Type B pancreatic cell (in vitro differentiated cells): ENCODE measurements at places on chromosomes 4 and X. TPM values are rescaled to one million over a fixed set of nuclear protein-coding genes. Genes with fewer than 3 reads are reported as not detected.

GRCh38 chr4:163493643-163494359 lies 689 bp upstream of the TMA16 start:
- no peak for DNase-seq

DNA sequence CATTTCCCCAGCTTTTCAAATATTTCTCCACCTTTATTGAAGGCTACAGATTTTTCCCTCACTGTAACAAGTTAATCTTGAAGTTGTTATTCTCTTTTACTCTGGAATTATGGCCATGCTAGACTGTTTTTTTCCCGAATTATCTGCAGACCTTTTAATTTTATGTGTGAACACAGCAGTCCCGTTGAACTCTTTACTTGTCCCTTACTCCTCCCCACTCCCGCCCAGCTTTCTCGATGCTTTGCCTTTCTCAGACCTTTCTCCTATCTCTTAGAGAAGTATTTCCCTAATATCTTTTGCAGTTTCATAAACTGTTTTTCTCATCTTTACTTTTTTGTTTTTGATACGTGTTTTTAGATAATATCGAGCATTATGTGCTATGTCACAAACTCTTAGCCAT lies 776 bp downstream of the CEP44 start:
- no peak for DNase-seq

DNA sequence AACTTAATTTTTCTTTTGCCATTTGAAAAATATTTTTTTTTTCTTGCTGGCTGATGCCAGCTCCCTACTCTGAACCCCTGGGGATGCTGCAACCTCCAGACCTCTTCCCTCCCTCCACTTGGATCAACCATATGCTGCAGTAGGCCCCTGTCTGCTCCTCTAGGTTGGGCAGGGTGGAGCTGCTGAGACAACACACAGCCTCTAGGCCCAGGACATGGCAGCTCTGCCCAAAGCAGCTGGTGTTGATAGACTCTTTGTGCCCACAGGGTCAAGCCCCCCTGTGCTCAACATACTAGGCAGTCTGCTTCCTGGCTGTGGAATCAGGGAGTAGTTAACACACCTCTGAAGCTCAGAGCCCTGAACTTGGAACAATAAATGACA lies 19.9 kb upstream of the CLNK start:
- DNase-seq = no peak

GRCh38 chr4:77959566-77960338 lies 97.1 kb downstream of the MRPL1 start:
- DNase-seq = no peak

DNA sequence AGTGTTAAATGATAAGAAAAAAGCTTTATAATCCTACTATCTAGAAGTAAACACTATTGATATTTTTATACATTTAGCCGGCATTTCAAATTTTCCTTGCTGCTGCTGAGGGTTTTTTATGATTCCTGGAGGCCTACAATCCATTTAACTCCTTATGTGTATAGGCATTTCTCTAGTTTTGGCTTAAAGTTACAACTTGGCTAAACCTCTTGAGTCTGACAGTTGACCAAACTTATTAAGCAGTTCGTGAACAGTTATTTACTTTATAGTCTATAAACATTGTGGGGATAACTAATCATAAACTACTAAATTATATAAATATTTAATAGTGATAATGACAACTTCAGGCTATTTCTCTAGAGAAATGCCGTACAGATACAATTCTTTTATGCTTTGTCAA lies 141.9 kb downstream of the ADGRL3 start:
- DNase-seq = no peak

DNA sequence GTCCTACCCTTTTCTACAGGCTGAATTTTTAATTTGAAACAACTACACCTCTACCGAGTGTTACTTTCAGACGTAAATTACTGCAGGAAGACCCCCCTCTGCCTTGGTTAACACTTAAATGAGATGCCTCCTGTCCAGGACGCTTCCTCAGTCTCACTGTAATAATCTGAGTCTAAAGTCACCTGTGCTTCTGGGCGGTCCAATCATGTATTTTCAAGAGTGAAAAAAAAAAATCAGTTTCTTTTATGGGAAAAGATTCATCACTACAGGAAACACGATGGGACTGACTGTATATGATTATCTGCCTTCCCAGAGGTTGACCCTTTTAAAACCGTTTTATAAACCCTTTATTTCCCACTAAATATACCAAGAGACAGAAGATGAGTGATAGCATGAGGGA lies 776 bp downstream of the RBM47 start:
- no peak for DNase-seq

GRCh38 chr4:43238008-43238407 lies 345.5 kb downstream of the GRXCR1 start:
- no peak for DNase-seq

GRCh38 chr4:110400086-110400485 lies 75.9 kb upstream of the ENPEP start:
- DNase-seq = no peak

- no peak for DNase-seq
These were observed 119.2 kb upstream of the STIM2 start for GRCh38 chr4:26741491-26741871.

GRCh38 chr4:77047037-77047436 lies 28.8 kb downstream of the CCNI start:
- no peak for DNase-seq

DNA sequence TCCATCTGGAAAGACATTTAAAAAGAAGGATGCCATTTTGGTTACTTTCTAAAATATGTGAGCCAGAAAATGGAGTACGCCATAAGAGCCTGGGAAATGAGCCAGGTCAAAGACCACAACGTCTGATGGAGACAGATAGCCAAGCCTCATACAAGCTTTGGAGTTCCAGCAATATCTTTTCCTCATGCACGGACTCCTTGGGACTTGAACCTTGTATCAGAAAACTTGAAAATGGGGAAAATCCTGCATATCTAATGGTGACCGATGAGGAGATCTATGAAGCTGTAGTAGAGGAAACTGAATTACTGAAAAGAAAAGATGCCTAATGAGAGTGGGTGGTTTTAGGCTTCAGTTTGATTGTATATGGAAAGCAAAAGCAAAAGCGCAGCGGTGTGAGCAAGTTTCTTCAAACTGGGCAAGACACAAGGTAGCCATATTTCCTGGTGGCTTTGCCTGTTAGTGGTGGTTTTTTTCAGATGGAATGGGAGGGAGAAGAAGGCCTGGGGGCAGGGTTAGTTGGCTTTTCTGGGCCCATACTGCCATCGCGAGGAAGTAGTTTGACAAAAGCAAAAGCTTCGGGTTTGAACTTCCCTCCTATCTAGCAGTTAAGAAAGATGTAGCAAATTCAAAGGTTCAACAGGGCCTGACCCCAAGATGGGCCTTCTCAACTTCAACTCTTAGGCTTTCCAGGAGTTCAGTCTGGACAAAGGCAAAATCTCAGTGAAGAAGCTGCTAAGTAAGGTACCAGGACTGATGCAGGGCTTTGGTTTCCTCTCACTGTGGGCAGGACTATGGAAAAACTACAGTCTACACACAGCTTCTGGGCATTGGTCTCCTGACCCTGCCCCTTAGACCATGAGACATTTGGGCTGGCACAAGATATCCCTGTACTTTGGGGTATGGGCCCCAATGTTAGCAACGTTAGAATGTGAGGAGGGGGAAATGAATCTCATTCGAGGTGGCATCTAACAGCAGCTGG lies 210.0 kb upstream of the STK26 start:
- DNase-seq = no peak

Gene SLC34A2
- total RNA-seq = 25.7 and 112 TPM in 2 replicates

Gene MTMR8
- 1.7 and 3.2 TPM in 2 replicates for total RNA-seq

Gene SCFD2
- total RNA-seq = 11.2 and 12.3 TPM in 2 replicates

Gene ZMAT1
- total RNA-seq = 1.6 and 4.7 TPM in 2 replicates

Gene CPZ
- total RNA-seq = 4.9 and 12.6 TPM in 2 replicates

Gene TRIM75
- not detected in 2 replicates for total RNA-seq

Gene RPS6KA6
- total RNA-seq = 12.6 and 13.4 TPM in 2 replicates

Gene SYAP1
- total RNA-seq = 46.9 and 48.4 TPM in 2 replicates

Gene RIPPLY1
- total RNA-seq = 3.4 TPM in 1 of 2 replicates, not detected in the other

Gene MAB21L2
- 0.55 and 114 TPM in 2 replicates for total RNA-seq
